Adrenal gland (tissue), 19 donors: ENCODE measurements at places on chromosomes 1 and 21. TPM values are rescaled to one million over a fixed set of nuclear protein-coding genes. Genes with fewer than 3 reads are reported as not detected.

RPE65 gene
- not detected for total RNA-seq

VHLL gene
- not detected for total RNA-seq

CRTC2 gene
- 15.3 TPM for total RNA-seq

- DNase-seq, result peak; percentile 80
- no peaks in the 10 kb centered on the region for H3K27me3 ChIP-seq
- H3K27ac ChIP-seq, result peak overlapping the region; percentile 36
These were observed 21.9 kb upstream of the ID3 start for GRCh38 chr1:23581219-23581618.

- DNase-seq, result peak; percentile 58
- H3K4me3 ChIP-seq, result peak overlapping the region; percentile 94
- peak overlapping the region; percentile 91 for H3K27ac ChIP-seq
- H3K27me3 ChIP-seq, result no peaks in the 10 kb centered on the region
- peaks cover 12% of the 10 kb centered on the region for H3K4me1 ChIP-seq
These were observed 805 bp downstream of the CYB5R1 start for GRCh38 chr1:202966006-202966898.

DNA sequence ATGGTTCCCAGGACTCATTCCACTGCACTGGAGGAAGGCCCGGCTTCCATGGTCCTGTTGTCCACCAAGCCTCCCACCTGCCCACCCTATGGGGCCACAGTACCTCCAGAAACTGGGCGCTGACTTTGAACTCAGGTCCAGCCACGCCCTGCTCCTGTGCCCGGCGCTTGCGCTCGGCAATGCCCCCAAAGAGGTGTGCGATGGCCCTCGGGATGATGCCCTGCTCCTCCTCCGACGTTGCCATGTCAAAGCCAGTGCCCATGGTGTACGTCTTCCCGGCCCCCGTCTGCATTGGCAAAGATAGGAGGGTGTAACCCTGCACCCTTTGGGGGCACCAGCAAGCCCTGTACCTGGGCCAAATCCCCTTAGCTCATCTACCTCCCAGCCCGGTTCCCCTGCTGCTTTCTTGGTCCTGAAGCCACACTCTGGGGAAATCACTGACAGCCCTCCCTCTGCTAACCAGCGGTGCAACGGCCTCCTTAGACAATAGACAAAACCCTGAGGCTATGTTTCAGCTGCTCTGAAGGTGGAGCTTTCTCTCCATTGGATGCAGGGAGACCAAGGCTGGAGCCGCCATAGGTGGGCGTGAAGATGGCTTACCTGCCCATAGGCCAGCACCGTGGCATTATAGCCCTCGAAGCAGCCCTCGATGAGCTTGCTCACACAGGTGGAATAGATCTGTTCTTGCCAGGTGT lies 14.7 kb downstream of the KIF21B start:
- H3K36me3 ChIP-seq, result no peaks in the 10 kb centered on the region
- H3K27me3 ChIP-seq, result no peaks in the 10 kb centered on the region
- H3K27ac ChIP-seq, result no peak overlapping the region
- no peaks in the 10 kb centered on the region for H3K4me1 ChIP-seq
